ENCODE measurements at places on chromosomes 6 and 20. TPM values are rescaled to one million over a fixed set of nuclear protein-coding genes. Genes with fewer than 3 reads are reported as not detected.

OR2B6 gene
- total RNA-seq, result not detected

PACRG gene
- total RNA-seq, result not detected

GRCh38 chr6:167270499-167271311 lies 20.4 kb upstream of the UNC93A start:
- no peak for DNase-seq

GRCh38 chr6:159969921-159970320 lies 1.0 kb downstream of the IGF2R start:
- DNase-seq, result peak; percentile 63
